ENCODE measurements at places on chromosomes 3 and 15.

DNA sequence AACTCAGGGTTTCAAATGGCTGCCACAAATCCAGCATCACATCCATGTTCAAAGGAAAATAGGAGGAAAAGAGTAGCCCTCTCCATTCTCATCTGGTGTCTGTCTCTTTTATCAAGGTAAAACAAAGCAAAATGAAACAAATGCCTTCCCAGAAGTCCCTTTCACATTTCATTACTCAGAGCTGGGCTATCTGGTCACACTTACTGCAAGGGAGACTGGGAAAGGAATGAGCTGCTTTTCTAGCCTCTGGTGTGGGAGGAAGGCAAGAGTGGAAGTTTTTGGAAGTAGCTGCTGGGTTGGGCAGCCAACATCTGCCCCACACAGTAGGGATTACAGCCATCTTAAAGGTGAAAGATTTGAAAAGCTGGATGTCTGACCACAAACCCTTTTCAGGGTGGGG lies 51.8 kb downstream of the KLF15 start:
- DNase-seq, result no peak

GRCh38 chr3:52820736-52821135 lies 9.7 kb downstream of the ITIH4 start:
- no peak for DNase-seq

DNA sequence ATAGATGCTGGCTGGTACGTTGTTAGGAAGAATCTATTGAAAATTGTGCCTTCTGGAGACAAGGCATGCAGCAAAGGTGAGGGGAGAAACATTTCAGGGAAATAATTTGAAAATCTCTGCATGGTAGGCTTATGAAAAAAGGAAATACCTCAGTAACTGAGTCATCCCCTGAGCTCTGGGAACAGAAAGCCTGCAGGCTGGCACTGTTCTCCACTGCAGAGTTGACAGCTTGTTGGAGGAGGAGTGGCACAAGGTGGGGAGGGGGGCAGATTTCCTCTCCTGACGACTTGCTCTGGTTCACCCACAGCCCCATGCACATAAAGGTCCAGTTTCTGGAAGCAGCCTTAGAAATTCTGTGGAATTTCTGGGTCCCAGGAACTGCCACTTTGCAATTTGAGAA lies 179.4 kb downstream of the ABHD5 start:
- no peak for DNase-seq

GRCh38 chr15:68335251-68335650 lies 57.7 kb downstream of the FEM1B start:
- no peak for DNase-seq

- DNase-seq, result no peak
Observed at GRCh38 chr3:4314688-4315087, 11.5 kb downstream of the SETMAR start.

DNA sequence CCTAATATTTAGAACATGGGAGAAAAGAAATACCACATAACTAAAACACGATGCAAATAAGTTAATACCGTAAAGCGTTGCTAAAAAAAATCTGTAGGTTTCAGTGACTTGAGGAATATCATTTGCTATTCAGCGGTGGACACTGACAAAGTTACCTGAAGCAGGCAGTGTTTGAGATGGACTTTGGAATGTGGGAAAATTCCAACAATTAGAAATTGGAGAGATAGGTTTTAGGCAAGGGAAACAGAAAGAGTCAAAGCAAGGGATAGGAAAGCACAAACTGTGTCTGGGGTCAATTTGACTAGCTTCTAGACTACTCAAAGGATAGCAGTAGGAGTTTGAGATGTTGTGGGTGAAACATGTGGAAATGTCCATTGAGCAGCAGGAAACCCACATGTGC lies 173.0 kb downstream of the TIGIT start:
- no peak for DNase-seq

DNA sequence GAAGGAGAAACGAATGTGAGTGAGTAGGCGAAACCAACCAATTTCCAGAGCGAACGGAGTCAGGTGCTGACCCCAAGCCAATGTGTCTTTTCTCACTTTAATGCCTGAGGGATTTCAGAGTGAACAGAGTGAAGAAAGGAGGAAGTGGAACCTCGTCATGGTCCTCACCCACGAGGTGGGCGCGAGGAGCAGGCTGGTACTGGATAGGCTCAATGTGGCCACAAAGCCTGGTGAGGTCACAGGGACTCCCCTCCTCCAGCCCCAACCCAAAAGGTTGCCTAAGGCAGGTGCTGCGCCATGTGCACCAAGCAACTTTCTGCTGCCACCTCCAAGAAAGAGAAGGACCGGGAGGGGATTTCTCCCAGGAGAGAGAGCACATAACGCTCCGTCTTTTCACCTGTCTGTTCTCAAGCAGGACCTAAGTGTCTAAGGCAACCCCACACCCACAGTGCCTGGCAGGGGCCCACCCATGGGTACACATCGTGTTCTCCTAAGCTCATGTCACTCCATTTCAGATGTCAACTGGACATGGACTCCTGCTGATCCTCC lies 3.8 kb downstream of the NRROS start:
- no peak for DNase-seq

- no peak for DNase-seq
Observed at GRCh38 chr3:83003917-83004316, 1242.5 kb upstream of the GBE1 start.

GRCh38 chr15:87967951-87968350 lies 288.6 kb downstream of the NTRK3 start:
- DNase-seq, result no peak

- no peak for DNase-seq
Observed at GRCh38 chr3:167843481-167843880, 108.0 kb downstream of the SERPINI1 start.

GRCh38 chr15:90203922-90204321 lies 2.8 kb downstream of the SEMA4B start:
- DNase-seq, result no peak

GRCh38 chr3:9041626-9042025 lies 78.4 kb upstream of the RAD18 start:
- DNase-seq, result no peak

DNA sequence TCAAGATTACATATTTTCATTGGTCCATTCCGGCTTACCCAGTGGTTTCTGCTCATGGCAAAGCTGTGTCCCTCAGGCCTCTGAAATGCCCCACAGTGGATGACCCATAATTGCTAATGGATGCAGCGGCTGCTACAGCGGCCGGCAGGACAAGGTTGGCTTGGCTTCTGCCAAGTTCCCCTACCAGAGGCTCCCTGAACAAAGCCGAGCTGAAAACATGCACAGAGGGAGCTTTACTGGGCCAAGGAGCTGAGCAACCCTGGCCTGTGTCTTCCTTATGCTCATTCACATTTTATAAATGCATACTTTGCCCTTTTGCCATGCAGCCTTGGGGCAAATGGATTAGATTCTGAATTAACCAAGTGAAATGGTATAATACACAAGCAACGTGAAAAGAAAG lies 150.5 kb downstream of the NTRK3 start:
- DNase-seq, result no peak

DNA sequence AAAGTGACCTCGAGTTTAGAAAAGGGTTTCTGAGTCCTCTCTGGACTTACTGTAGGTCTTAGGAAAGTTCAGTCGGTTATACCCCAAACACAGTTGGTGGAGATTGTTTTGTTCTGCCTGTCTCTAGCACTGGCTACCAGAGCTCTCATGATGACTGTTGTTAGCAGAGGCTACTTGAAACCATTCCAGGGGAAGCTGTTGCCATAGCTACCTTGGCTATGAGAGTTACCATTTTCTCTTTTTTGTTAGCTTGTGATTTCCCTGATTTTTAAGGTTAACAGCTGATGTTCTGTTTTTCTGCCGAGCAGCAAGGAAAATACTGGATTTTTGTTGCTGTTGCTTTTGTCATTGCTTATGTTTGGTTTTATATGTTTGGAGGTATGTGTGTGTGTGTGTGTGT lies 26.7 kb downstream of the ABHD2 start:
- DNase-seq, result no peak

- DNase-seq, result no peak
Observed at GRCh38 chr3:50322386-50323091, at the start of gene HYAL2. HYAL2 (minus strand) TSS chr3:50322745; CDS start chr3:50320489, 2,256 bp downstream.

- DNase-seq, result no peak
Observed at GRCh38 chr3:24259901-24260512, 234.6 kb downstream of the THRB start.

- DNase-seq, result no peak
Observed at GRCh38 chr3:176799675-176800074, 397.6 kb downstream of the TBL1XR1 start.

GRCh38 chr3:123722456-123722855 lies 137.6 kb upstream of the HACD2 start:
- DNase-seq, result no peak

DNA sequence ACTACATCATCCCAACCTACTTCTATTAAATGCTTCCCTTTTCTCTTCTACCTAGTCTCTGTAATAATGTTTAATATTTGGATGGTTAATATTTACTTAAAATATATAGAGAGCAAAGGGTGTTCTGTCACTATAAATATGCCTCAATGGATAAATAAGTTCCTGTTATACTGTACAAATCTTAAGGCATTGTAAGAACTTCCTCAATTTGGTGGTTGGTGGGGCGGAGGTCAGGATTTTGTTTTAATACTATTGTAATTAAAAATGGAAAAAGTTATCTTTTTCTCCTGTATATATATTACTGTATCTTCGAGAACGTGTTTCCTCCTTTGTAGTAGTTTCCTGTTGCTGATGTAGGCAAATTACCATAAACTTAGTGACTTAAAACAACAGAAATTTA lies 41.5 kb downstream of the SPRED1 start:
- DNase-seq, result no peak

DNA sequence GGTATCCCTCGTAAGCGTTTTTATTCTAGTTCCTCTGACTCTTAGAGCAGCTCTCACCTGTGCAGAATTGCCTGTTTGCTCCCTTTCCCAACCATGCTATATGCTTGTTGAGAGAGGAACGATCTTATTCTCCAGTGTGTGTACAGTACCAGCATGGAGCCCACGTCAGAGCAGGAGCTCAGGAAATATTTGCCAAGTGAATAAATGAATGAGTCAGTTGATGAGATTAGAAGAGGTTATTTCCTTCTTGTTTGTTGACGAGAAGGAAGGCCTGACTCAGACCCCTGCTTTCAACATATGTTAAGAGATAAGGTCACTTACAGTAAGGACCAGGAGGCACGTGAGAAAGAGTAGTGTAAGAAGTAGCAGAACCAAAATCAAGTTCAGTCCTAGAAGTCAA lies 106.3 kb upstream of the ABHD17C start:
- no peak for DNase-seq

GRCh38 chr3:70737666-70738290 lies 425.3 kb upstream of the MDFIC2 start:
- no peak for DNase-seq

GRCh38 chr3:16834214-16834613 lies 50.5 kb upstream of the PLCL2 start:
- no peak for DNase-seq

GRCh38 chr3:56782906-56783305 lies 18.8 kb downstream of the ARHGEF3 start:
- no peak for DNase-seq

DNA sequence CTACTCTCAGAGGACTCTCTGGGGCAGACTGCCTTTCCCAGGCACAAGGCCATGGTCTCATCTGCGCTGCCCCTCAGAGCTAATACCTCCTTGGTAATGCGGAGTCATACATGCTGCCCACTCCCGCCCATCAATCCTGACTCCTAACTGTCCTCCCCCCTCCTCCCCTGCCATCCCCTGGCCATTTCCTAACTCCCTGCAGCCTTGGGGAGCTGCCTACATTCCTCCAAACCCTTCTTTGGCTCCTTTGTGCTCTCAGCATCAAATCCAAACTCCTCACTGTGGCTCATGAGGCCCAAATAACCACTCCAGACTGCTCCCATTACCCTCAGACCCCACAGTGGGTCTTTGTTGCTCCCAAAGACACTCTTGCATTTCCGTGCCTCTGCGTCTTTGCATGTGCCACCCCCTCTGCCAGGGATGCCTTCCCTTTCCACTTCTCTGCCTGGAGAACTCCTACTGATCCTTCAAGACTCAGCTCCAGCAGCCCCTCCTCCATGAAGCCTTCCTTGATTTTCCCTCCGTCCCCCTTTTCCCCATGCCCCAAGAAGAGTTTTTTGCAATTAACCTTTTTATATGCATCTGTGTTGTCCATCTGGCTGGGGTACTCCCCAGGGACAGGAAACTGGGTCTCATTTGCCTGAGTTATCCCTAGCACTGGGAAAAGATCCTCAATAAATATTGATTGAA lies 5.5 kb upstream of the ATP2B2 start:
- no peak for DNase-seq

GRCh38 chr3:154660811-154661210 lies 230.8 kb upstream of the GPR149 start:
- no peak for DNase-seq

GRCh38 chr3:51721062-51721745 lies 14.3 kb downstream of the GRM2 start:
- peak; percentile 20 for DNase-seq

- DNase-seq, result peak; percentile 18
Observed at GRCh38 chr3:195227871-195228270, 43.1 kb downstream of the XXYLT1 start.

- DNase-seq, result no peak
Observed at GRCh38 chr15:91849749-91850161, 3.8 kb upstream of the SLCO3A1 start.

GRCh38 chr15:69164807-69165636 lies 4.6 kb downstream of the GLCE start:
- no peak for DNase-seq

- DNase-seq, result no peak
Observed at GRCh38 chr3:52017586-52017985, 21.9 kb upstream of the RPL29 start.

GRCh38 chr15:73474785-73475184 lies 31.8 kb downstream of the REC114 start:
- DNase-seq, result no peak

DNA sequence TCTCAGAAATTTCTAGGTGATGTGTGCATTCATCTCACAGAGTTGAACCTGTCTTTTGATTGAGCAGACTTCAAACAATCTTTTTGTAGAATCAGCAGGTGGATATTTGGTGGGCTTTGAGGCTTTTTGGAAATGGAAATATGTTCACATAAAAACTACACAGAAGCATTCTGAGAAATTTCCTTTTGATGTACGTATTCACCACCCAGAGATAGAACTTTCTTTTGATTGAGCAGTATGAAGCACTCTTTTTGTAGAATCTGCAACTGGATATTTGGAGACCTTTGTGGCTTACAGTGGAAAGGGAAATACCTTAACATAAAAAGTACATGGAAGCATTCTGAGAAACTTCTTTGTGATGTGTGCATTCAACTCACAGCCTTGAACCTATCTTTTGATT lies 3515.0 kb downstream of the GOLGA6L6 start:
- no peak for DNase-seq

- no peak for DNase-seq
Observed at GRCh38 chr3:125132815-125133214, 77.0 kb upstream of the HEG1 start.

- DNase-seq, result no peak
Observed at GRCh38 chr3:172746475-172746874, 4.1 kb upstream of the ECT2 start.

DNA sequence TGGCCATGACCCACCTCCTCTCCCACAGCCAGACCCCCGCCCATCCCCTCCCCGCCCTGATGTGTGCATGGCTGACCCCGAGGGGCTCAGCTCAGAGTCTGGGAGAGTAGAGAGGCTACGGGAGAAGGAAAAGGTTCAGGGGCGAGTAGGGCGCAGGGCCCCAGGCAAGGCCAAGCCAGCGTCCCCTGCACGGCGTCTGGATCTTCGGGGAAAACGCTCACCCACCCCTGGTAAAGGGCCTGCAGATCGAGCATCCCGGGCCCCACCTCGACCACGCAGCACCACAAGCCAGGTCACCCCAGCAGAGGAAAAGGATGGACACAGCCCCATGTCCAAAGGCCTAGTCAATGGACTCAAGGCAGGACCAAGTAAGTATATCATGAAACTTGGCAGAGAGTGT lies 11.7 kb downstream of the MAP1A start:
- no peak for DNase-seq
